ENCODE measurements at places on chromosomes 7 and 10. TPM values are rescaled to one million over a fixed set of nuclear protein-coding genes. Genes with fewer than 3 reads are reported as not detected.
A peak's percentile ranks its signal among the peaks of the same experiment; 100 is the strongest.

Gene MYO3A
- total RNA-seq, result 0.25 TPM

DNA sequence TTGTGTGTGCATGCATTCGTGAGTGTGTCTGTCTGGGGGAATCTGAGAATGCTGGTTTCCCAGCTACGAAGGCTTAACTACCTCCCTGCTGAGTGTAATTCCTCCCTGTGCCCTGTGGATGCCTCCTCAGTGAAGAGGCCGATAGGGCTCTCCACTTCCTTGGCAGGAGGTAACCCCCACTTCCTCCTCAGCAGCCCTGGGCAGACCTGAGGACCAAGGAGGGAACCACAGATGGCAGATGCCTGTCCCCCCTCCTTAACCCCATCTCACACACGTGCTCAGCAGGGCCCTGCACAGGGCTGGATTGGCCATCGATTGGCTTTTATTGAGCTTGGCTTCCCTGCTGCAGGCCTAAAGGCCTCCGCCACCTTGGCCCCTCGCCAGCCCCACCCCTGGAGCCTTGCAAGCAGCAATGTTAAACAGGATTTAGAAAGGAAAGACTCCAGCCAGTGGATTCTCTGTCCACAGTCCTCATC lies 45.6 kb upstream of the LRRC4 start:
- peaks cover 6% of the 10 kb centered on the region for H3K4me1 ChIP-seq
- H3K27ac ChIP-seq, result no peak overlapping the region
- no peak overlapping the region for H3K4me3 ChIP-seq
- no peaks in the 10 kb centered on the region for H3K27me3 ChIP-seq

Gene GPR26
- not detected for total RNA-seq

DNA sequence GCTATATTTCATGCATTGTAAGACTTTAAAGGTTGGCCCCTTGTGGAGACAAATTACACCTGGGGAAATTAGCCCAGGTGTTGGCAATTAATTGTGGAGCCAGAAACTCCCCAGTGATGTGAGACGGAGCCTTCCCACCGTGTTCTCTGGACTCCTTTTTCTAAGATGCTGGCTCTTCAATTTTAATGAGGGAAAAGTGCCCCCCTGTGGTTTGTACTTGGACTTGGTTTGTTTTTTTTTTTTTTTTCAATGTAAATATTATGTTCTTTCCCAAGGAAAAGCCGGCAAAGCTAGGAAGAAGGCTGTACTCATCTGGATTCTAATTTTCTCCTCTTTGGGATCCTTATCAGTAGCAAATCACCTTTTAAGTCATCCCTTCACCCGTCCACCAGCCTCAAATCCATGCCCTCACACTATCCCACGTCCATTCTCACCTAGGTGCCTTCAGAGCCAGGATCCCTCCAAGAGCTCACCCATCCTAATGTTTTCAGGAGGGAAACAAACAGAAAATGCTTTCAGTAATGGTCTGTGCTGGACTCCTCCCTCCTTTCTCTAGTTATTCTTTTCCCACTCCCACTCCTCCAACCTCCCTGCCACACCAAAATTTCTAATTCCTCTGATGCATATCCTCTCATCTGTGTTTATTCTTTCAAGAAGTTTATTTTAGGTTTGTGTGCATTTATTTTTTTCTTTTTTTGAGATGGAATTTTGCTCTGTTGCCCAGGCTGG lies 20.4 kb upstream of the ST8SIA6 start:
- H3K4me3 ChIP-seq, result no peak overlapping the region
- no peaks in the 10 kb centered on the region for H3K36me3 ChIP-seq
- no peaks in the 10 kb centered on the region for H3K4me1 ChIP-seq
- DNase-seq, result no peak
- H3K27me3 ChIP-seq, result no peaks in the 10 kb centered on the region
- no peak overlapping the region for H3K27ac ChIP-seq

DNA sequence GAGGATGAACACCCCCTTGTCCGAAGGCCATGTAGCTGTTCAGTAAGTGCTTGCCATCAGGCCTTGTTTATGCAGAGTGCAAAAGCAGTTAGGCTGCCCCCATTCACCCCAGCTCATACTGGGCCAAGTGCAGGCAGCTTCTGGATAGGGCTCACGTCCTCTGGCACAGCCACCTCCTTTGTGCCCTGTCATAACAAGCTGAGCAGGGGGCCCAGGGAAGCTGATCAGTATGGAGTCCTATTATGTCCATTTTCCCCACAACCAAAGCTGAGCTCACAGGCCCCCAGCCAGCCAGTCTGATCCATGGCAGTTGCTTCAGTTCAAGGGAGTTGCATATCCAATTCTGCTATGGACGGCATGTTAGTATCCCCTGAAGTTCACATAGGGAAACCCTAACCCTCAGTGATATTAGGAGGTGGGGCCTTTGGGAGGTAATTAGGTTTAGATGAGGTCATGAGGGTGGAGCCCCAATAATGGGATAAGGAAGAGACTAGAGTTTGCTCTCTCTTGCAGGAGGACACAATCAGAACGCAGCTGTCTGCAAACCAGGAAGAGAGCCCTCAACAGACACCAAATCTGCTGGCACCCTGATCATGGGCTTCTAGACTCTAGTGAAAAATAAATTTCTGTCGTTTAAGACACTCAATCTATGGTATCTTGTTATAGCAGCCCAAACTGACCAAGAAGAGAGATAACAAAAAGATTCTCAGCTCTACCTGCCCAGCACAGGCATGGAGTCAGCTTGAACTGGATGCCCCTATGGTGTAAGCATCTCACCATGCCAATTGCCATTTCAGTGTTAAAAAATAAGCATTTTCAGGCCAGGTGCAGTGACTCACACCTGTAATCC lies 155.9 kb downstream of the FGFR2 start:
- DNase-seq, result no peak
- no peak overlapping the region for H3K4me3 ChIP-seq
- no peak overlapping the region for H3K27ac ChIP-seq
- H3K36me3 ChIP-seq, result no peaks in the 10 kb centered on the region

DNA sequence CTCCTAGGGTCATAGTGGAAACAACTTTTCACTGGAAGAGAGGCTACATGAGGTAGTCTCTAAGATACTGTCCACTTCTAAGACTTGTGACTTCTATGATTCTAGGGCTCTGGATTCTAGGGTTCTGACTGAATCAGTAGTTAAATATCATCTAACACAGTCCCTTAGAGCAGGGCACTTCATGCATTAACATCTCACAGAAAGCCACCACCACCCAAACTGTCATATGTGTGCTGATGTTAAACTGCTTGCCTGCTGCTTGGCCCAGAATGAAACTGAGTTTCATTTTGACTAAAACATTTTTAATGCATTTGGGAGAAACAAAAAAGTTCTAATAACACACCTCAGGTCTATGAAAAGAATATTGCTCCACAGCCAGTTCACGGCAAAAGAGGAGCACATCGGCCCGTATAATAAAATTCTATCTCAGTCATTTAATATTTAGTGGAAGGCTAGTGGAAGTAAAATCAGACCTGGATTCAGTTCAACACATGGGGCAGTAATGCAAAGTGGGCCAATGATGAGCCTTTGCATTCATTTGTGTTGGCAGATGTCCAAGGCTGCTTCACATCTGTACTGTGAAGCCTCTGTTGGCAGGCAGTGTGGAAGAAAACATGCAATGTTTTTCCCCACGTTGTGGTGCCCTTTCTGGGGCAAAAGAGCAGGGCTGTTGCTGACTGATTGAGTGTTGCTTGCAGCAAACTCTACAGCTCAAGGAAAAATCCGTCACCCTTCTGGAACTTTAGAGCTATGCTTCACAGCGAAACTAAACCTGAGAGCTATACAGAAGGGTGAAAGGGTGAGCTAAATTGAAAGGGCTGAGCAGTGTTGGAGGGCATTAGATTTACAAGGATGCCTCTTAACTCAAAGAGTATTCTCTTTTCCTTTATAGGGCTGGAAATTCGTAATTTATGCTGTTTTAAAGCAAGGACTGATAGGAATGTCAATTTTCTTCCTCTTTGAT lies 33.5 kb upstream of the AUTS2 start:
- no peak overlapping the region for H3K27ac ChIP-seq
- H3K36me3 ChIP-seq, result no peaks in the 10 kb centered on the region
- no peak for DNase-seq
- no peak overlapping the region for H3K4me3 ChIP-seq
- H3K27me3 ChIP-seq, result no peaks in the 10 kb centered on the region

Gene PDE6C
- total RNA-seq, result not detected

Gene NFE2L3
- 5.2 TPM for total RNA-seq

Gene PITRM1
- total RNA-seq, result 58.9 TPM

Gene GLUD1
- 133 TPM for total RNA-seq

Gene ITPRID1
- total RNA-seq, result not detected

DNA sequence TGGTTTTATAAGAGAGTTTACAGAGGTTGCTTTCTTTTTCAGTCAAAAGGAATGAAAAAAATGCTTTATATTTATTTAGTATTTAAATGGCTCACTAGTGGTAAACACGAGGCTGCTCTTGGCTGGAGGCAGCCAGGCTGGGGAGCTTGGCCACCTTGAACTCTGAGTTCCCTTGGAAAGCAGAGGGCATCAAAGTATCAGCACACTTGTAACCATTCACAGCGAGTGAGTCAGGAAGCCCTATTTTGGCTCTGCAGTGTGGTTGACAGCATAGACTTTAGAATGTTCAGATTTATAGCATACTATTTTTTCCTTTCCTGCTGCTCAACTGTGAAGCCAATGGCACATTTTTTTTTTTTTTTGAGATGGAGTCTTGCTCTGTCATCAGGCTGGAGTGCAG lies 51.6 kb downstream of the CYCS start:
- H3K27ac ChIP-seq, result peak overlapping the region; percentile 29
- peaks cover 6% of the 10 kb centered on the region for H3K4me1 ChIP-seq
- DNase-seq, result no peak

DNA sequence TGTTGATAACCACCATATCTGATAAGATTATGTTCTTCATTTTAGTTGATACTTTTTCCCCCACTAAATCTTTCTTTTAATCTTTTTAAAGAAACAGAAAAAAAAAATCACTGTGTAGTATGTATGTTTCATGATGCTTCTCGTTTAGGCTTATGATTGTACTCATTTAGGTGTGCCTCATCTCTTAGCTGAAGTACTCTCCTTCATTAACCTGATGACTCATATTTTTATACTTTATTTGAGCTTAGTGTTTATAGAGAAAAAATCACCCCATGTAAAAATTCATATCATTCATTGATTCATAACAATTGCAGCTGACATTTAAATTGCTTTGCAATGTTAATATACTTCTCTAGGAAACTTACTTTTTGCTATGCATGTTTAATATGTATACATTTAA lies 158.9 kb downstream of the MLLT10 start:
- H3K4me1 ChIP-seq, result peaks cover 6% of the 10 kb centered on the region
- DNase-seq, result no peak
- H3K27ac ChIP-seq, result no peak overlapping the region
- H3K4me3 ChIP-seq, result no peak overlapping the region
- no peaks in the 10 kb centered on the region for H3K27me3 ChIP-seq

Gene ADD3
- total RNA-seq, result 114 TPM

Gene CCDC201
- total RNA-seq, result not detected

Gene ZFAND2A
- total RNA-seq, result 30.9 TPM

Gene SAP25
- 2.9 TPM for total RNA-seq

DNA sequence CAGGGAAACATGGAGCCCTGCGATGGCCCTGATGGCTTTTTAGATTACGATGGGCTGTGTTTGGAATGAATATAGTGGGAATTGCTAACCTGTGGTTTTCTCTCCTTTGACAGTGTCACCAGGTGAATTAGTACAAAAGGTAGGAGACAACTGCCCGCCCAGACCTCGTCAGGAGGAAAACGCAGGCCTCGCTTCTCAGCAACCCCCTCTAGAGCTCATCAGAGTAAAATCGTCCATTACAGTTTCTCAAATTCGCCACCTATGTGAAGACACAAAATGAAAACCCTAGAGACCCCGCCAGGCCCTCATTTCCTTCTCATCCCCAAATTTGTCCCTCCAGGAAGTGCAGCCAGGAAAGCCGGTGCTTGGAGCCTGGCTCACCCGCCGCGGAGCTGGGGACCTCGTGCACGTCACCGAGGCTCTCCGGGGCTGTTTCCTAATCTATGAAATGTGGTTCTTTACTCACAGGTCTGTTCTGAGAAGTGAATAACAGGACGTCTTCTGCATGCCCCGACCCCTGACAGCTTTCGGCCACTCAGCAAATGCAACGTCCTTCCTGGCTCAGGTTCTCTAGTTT lies 143.7 kb downstream of the VIPR2 start:
- DNase-seq, result no peak
- no peak overlapping the region for H3K4me3 ChIP-seq
- H3K27me3 ChIP-seq, result no peaks in the 10 kb centered on the region
- H3K27ac ChIP-seq, result no peak overlapping the region

DNA sequence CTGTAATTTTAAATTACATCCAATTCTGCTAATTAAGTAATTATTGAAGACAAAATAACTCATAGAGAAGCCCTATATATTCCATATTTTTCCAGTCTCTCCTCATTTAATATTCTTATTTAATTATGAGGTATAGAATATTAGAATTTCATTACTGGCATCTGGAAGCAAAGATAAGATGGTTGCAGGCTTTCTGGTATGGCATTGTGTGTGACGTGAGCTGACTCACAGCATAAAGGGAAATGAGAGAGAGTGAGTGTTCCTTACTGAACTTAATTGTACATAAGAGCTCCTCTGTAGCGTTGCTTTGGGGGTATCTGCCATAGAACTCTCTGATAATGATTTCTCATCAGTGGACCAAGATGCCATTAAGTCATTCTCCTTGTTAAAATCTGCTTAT lies 127.4 kb upstream of the TEX47 start:
- no peak for DNase-seq
- H3K4me3 ChIP-seq, result no peak overlapping the region
- H3K4me1 ChIP-seq, result no peaks in the 10 kb centered on the region
- no peaks in the 10 kb centered on the region for H3K36me3 ChIP-seq
- no peaks in the 10 kb centered on the region for H3K27me3 ChIP-seq
- H3K27ac ChIP-seq, result no peak overlapping the region

DNA sequence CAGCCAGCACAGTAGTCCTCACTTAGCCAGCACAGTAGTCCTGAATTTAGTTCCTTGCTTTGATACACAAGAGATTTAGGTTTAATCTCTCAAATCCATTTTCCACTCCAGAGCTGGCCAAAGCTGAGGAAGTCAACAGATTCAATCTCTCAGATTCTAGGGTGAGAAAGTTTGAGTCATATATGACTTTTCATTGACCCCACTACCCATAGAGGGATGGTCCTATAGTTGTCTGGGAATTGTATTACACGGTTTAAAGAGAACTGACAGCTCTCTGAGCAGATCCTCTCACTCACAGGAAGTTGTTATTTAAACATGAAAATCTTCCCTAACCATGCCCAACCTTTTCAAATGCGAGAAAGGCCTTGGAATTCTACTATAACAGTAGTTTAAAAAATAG lies 641.8 kb upstream of the SEMA3D start:
- H3K36me3 ChIP-seq, result no peaks in the 10 kb centered on the region
- H3K4me3 ChIP-seq, result no peak overlapping the region
- no peak overlapping the region for H3K27ac ChIP-seq
